ENCODE measurements at places on chromosomes 5 and 9. TPM values are rescaled to one million over a fixed set of nuclear protein-coding genes. Genes with fewer than 3 reads are reported as not detected.

- H3K4me3 ChIP-seq, result no peak overlapping the region
- no peaks in the 10 kb centered on the region for H3K4me1 ChIP-seq
- DNase-seq, result no peak
- H3K27ac ChIP-seq, result no peak overlapping the region
- H3K27me3 ChIP-seq, result no peaks in the 10 kb centered on the region
Observed at GRCh38 chr9:95229230-95229915, 88.1 kb downstream of the FANCC start.

DNA sequence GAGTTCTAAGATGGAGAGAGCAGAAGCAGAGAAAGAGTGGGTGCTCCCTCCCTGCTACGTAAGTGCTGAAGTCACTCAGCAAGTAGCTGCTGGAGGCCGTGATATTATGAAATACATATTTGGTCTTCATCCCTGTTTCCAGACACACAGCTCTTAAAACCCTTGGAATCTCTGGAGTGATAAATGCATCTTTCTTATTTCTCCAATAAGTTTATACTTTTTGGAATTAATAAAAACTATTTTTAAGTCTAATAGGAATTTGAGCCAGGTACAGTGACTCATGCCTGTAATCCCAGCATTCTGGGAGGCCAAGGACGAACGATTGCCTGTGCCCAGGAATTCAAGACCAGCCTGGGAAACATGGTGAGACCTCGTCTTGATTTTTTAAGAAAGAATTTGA lies 60.6 kb downstream of the AUH start:
- H3K27me3 ChIP-seq, result no peaks in the 10 kb centered on the region
- no peak overlapping the region for H3K4me3 ChIP-seq
- H3K4me1 ChIP-seq, result no peaks in the 10 kb centered on the region

DNA sequence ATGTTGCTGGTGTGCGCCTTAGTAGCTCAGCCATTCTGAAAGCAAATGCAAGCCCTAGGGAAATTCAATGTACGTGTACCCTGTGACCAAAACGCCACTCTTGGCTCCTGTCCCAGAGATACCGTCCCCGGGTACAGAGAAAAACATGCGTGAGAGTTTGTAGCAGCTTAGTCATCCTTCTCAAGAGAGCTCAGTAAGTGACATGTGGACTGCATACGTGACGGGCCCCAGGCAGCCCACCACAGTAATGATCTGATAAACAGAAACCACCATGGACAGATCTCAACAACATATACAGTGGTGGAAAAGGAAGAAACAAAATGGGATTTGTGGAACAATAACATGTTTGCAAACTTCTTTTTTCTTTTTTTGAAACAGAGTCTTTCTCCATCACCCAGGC lies 45.1 kb downstream of the S1PR3 start:
- no peak for DNase-seq
- H3K27me3 ChIP-seq, result no peaks in the 10 kb centered on the region
- no peaks in the 10 kb centered on the region for H3K36me3 ChIP-seq
- no peak overlapping the region for H3K27ac ChIP-seq
- H3K4me1 ChIP-seq, result no peaks in the 10 kb centered on the region

DNA sequence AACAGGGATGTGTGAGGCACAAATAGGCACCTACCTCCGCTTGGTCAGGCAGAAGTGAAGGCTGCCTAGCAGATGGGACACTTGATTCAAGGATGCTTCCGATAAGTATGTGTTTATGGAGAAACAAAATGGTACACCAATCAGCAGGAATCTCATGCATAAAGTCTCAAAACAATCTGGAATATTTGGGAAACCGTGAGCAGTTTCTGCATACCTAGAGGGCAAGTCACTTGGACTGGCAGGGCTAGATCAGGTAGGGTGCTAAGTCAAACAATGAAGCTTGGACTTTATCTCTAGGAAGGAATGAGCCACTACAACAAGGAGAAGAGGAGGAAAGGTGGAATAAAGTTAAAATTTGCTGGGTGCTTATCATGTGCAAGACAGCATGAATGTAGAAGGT lies 5.5 kb downstream of the EPB41L4A start:
- DNase-seq, result no peak
- peaks cover 8% of the 10 kb centered on the region for H3K36me3 ChIP-seq
- H3K4me1 ChIP-seq, result peaks cover 24% of the 10 kb centered on the region
- no peaks in the 10 kb centered on the region for H3K27me3 ChIP-seq
- H3K4me3 ChIP-seq, result no peak overlapping the region
- no peak overlapping the region for H3K27ac ChIP-seq

GRCh38 chr5:23437011-23437410 lies 70.4 kb upstream of the PRDM9 start:
- H3K4me3 ChIP-seq, result no peak overlapping the region
- no peaks in the 10 kb centered on the region for H3K4me1 ChIP-seq

DNA sequence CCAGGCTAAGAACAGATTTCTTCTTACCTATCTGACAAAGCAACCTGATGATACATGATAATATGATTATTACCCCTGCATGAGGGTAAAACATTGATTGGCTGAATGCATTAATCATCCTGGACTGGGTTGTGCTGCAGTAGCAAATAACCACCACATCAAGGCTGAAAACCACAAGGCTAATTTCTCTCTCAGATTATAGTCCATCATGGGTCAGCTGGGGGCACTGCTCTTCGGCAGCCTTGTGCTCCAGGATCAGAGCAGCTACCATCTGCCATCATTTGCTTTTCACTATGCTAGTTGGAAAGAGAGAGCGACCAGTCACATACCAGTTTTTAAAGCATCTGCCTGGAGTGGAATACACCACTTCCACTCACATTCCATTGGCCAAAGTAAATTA lies 383.5 kb downstream of the RASEF start:
- H3K27me3 ChIP-seq, result no peaks in the 10 kb centered on the region
- H3K4me3 ChIP-seq, result no peak overlapping the region
- no peaks in the 10 kb centered on the region for H3K36me3 ChIP-seq
- H3K4me1 ChIP-seq, result no peaks in the 10 kb centered on the region

DNA sequence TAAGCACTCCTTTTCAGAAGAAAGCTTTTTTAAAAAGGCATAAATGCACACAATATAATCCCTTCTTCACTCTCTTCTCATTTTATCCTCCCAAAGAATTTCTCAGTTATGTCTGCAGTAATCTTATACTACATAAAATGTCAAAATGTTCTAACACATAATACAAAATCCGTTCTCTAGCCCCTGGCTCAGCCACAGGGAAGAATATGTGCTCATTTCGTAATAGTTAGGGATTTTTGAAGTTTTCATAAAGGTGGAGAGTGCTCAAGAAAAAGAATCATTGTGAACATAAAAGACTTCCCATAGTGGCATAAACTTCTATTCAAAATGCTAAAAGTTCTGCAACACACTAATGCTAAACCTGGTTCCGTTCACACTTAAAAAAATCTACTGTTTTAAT lies 1410.7 kb upstream of the C9orf72 start:
- DNase-seq, result no peak
- no peak overlapping the region for H3K4me3 ChIP-seq
- H3K27me3 ChIP-seq, result no peaks in the 10 kb centered on the region
- no peak overlapping the region for H3K27ac ChIP-seq

DNA sequence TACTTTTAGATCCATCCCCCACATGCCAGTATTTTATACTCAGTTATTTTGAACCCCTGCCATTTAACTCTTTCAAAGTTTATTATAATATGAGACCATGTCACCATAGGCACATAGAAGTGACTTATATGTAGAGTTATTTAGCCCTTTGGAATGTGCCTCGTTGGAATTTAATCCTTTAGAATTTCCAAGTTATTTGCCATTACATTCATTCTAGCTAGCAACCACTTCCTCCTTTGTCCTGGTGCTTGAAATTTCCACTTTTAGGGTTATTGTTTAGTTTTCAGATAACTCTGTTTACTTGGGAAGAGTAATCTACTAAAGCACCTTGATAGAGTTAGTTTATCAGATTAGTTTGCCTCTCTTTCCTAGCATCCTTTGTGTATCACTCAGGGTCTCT lies 82.8 kb upstream of the TLE1 start:
- H3K27me3 ChIP-seq, result no peaks in the 10 kb centered on the region
- H3K27ac ChIP-seq, result no peak overlapping the region
- H3K36me3 ChIP-seq, result no peaks in the 10 kb centered on the region
- no peak for DNase-seq
- no peaks in the 10 kb centered on the region for H3K4me1 ChIP-seq

DNA sequence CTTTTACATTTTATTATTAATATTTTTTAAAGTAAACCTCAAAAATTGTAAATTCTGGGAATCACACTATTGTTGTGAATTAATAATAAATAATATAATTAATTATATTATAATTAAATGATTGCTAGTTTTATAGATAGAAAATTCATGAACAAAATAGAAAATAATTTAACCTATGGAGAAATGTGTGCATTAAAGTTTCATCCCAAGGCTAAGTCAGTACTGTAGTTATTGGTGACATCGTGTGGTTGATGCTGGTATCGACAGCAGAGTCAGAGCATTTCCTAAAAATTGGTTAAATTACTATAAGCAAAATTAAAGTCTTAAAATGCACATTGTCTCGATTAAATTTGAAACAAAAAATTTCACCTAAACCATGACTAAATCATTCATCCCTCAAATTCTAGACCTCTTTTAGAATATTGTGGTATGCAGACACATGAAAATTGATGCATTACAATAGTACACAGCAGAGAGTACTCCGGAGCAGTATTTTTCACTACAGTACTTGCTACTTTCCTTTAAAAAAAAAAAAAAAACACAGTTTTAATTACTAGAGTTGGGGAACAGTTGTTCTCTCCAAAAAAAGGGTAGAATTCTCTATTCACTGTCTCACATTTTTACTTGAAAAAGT lies 73.9 kb downstream of the RORB start:
- peaks cover 5% of the 10 kb centered on the region for H3K4me1 ChIP-seq
- no peak overlapping the region for H3K4me3 ChIP-seq
- no peaks in the 10 kb centered on the region for H3K36me3 ChIP-seq
- H3K27ac ChIP-seq, result no peak overlapping the region

DNA sequence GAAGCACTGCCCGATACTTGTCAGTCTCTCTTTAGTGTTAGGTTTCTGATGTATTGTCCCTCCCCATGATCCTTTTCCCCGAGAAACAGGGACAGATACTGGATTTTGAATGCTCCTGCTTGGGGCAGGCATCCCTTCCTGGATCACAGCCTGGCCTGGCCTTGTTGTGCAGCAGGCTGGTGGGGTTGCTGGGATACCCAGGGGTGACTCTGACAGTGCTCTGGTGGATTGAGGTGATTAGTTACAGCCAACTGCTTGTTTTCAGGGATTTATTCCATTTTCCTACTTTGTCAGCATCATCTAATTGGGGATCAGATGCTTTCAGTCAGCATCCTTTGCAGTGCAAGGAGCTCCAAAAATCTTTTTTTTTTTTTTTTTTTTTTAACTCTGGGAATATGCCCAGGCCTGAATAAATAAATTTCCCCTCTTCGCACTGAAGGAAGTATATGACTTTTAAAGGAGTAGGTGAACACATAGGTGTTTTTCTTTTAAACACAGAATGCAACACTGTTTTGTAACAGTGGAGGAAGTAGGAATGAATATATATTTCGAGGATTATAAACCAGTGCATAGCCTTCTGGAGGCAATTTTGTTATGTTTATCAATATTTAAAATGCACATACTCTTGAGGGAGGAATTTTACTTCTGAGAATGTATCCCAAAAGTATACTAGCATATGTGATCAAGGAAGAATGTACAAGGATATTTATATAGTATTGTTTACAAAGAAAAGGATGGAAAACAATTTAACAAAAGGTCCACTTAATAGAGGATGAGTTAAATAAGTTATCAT lies 127.3 kb upstream of the ELL2 start:
- no peak overlapping the region for H3K4me3 ChIP-seq
- no peak for DNase-seq
- H3K4me1 ChIP-seq, result no peaks in the 10 kb centered on the region
- H3K36me3 ChIP-seq, result no peaks in the 10 kb centered on the region
- H3K27ac ChIP-seq, result no peak overlapping the region

DNA sequence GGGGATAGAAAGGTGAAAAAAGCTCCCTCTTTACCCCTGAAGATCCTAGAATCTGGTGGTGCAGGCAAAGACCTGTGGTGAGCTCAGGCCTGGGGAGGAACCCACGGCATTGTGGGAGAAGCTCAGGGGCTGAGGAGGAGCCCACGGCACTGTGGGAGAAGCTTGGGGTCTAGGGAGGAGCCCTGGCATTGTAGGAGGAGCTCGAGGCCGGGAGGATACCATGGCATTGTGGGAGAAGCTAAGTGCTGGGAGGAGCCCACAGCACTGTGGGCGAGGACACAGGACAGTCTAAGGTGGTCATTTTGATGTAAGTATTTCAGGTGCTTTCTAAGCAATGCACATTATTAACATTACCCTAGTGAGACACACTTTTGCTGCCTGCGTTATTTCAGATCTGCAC lies 179.7 kb downstream of the HSD17B3 start:
- H3K27me3 ChIP-seq, result no peaks in the 10 kb centered on the region
- no peak overlapping the region for H3K27ac ChIP-seq
- H3K4me1 ChIP-seq, result no peaks in the 10 kb centered on the region
- H3K36me3 ChIP-seq, result no peaks in the 10 kb centered on the region
- H3K4me3 ChIP-seq, result no peak overlapping the region

- H3K4me1 ChIP-seq, result peaks cover 29% of the 10 kb centered on the region
- H3K36me3 ChIP-seq, result no peaks in the 10 kb centered on the region
- no peaks in the 10 kb centered on the region for H3K27me3 ChIP-seq
- H3K27ac ChIP-seq, result no peak overlapping the region
Observed at GRCh38 chr9:37966412-37967013, 62.6 kb upstream of the SLC25A51 start.

GRCh38 chr9:33264003-33264472 lies 470 bp downstream of the BAG1 start:
- DNase-seq, result no peak
- H3K36me3 ChIP-seq, result peaks cover 64% of the 10 kb centered on the region
- no peaks in the 10 kb centered on the region for H3K27me3 ChIP-seq
- peaks cover 40% of the 10 kb centered on the region for H3K4me1 ChIP-seq
- peak overlapping the region; percentile 98 for H3K27ac ChIP-seq

SH2D3C gene
- total RNA-seq, result 11.8 TPM

PLPPR1 gene
- total RNA-seq, result 0.30 TPM

AK8 gene
- 0.30 TPM for total RNA-seq

TEX48 gene
- total RNA-seq, result not detected

TIMD4 gene
- not detected for total RNA-seq

GOLPH3 gene
- total RNA-seq, result 115 TPM

PFN3 gene
- total RNA-seq, result not detected
